Hindlimb muscle (tissue), 1 donor: ENCODE measurements at places on chromosomes 13 and 19.

DNA sequence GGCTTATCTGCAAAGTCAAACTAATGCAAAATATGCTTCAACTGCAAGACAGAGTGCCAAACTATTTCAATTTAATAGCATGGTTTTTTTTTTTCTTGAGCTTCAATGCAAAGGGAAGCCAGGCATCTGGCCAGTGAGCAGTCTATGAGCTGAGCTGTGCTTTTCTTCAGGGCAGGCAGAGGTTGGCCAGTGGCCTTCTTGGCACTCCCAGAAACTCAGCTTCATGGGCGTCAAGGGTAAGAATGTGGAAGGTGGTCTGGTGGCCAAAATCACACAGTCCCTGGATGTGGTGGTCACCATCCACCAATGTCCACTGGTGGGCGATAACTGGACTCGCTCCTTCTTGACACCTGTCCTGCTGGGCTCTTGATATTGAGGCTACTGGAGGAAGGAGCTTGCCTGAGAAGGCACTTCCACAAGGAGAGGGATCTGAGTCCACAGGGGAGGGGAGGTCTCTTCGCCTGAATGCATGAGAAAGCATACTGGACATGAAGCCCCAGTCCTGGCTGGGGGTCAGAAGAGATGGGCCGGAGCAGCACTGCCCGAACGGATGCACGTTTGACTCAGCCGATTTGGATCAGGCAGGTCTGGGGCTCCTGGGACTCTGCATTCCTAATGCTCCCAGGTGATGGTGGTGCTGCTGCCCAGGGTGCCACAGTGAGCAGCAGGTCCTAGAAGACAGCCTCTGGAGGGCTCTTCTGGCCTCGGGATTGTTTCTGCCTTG, 17.1 kb downstream of the COL4A2 start:
- no peak for DNase-seq

DNA sequence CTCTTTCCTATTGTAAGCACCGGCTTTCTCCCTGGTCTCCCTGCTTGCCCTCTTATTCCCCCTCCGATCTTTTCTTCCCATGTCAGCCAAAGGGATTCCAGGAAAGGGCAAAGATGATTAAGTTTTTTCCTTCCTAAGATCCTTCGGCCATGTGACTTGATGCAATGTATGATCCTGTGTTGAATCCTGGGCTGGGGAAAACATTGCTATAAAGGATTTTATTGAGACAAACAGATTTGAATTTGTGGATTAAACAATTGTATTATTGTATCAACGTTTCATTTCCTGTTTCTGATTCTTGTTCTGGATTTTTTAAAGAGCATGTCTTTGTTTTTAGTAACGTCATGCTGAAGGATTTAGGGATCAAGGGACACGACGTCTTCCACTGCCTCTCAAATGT, 16.9 kb upstream of the ZNF541 start:
- DNase-seq: no peak

GRCh38 chr19:19205416-19206410, 2.5 kb upstream of the NR2C2AP start:
- no peak for DNase-seq

DNA sequence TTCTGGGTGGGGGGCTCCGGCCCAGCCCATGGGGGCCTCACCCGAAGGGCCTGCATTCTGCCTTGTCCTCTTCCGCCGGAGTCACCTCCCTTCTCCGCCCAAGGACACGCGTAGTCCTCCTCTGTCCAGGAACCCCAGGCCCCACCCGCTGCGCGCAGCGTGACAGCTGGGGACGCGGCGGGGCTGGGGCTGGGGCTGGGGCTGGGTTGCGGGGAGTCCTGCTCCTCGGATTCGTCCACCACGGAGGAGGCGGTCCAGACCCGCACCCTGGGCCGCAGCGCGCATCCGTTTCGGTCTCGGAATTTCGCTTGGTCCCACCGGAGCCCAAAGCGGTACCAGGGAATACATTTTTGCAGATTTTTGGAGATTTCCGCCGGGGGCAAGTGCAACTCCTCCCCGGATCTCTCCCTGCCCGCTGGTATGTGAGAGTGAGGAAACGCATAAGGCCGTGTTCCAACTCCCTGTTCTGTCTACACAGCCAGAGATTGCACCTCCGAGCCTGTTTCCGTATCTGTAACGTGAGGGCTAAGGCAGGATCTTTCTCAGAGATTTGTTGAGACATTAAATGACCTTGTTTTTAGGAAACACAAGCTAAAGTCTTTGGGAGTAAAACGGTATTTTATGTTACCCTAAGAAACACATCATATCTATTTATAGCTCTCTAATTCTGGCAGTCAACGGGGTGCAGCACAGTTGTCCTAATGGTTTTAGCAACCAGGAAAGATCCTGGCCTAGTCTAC, at the start of gene COX7A1:
Gene COX7A1 (minus strand): TSS at position 96 of the 740 bp plus-strand sequence. CDS start 40 bp downstream, at position 56.
- DNase-seq: peak; percentile 82

DNA sequence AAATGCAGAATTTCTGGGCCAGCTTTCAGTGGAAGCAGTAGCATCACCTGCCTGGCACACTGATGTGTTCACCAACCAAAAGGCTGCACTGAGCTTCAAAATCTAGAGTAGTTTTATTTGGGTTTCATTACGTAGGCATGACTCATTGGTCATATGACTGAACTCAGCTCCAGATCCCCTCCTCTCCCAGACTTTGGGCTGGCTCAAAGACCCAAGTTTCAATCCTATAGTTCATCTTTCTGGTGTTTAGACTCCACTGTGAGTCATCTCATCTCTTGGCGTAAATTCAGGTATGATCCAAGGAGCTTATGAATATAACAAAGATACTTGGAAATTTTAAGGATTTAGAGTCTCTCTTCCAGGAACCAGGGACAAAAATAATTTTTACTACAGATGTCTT, 17.7 kb downstream of the ZMYM5 start:
- DNase-seq: peak; percentile 72

- no peak for DNase-seq
These were observed 35.3 kb upstream of the NPAS1 start for GRCh38 chr19:46984077-46985010.

GRCh38 chr13:102572323-102572722, 24.5 kb upstream of the TPP2 start:
- no peak for DNase-seq

DNA sequence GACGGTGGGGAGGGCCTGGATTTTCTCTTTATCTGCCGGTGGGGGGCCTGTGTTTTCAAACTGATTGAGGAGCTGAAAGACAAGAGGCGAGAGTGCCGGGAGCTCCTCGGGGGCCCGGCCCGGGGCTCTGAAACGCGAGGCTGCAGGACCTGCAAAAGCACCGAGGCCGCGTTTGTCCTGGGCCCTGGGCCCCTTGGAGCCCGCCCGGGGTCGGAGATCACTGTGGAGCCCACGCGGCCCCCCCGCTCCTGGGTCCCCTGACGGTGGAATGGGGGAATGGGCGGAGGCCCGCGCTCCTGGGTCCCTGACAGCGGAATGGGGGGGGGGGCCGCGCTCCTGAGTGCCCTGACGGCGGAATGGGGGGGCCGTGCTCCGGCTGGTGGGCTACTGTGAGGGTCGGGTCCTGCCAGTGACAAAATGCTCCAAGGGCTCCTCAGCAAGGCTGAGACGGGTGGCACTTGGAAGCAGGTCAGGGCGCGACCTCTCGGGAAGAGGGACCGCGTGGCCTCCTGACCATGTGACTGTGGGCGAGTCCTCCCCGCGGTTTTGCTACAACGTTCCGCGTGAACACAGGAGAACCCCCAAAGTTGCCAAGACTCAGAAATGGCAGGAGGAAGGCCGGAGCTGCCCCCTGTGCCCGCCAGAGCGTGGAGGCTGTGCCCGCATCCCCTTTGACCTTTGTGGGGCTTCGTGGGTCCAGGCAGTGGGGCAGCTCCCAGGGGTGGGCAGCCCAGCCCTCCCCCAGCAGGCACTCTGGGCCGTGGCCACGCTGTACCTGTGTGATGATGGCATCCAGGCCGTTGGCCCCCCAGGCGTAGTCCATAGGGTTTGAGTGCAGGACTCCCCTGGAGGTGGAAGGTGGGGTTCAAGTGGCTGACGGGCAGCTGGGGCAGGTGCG, 9.5 kb downstream of the FGF22 start:
- no peak for DNase-seq

GRCh38 chr19:2195361-2195760, 31.6 kb downstream of the DOT1L start:
- DNase-seq: no peak

- no peak for DNase-seq
These were observed 740 bp downstream of the ZNF555 start for GRCh38 chr19:2841855-2842574.

- DNase-seq: no peak
These were observed 63.8 kb downstream of the KCTD15 start for GRCh38 chr19:33860312-33861090.

DNA sequence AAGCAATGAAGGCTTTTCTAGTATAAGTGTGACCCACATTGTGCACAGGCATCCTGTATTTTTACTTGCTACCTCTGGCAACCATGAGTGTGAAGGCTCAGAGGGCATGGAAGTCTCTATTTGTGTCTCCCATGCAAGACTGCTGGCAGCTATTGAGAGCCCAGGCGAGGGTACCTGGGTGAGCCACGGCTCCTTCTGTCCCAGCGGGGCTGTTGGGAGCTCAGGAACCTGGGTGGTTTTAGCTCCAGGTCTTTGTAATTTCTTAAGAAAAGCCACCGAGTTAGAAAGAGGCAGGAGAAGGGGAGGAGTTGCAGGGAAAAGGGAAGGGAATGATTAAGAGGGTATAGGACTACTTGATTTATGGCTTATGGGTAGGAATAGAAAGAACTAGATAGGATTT, 190.4 kb upstream of the SOX1 start:
- DNase-seq: no peak

DNA sequence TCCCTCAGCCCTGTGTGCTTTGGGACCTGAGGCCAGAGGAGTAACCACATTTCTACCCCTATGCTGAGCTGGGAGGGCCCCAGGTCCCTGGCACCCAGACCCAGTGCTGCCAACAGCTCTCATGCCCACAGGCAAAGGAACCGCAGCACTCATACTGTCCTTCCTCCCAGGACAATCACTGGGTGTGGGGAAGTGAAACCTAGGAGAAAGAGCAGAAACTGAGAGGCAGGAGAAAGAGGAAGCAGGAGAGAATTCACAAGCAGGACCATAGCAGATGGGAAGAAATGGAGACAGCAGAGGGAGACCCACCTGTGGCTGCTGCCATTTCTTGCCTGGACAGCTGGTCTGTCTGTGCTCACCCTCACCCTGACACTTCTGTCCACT, 18.9 kb downstream of the CCDC97 start:
- DNase-seq: no peak

- no peak for DNase-seq
These were observed 16.9 kb downstream of the ZNF331 start for GRCh38 chr19:53554804-53555203.

DNA sequence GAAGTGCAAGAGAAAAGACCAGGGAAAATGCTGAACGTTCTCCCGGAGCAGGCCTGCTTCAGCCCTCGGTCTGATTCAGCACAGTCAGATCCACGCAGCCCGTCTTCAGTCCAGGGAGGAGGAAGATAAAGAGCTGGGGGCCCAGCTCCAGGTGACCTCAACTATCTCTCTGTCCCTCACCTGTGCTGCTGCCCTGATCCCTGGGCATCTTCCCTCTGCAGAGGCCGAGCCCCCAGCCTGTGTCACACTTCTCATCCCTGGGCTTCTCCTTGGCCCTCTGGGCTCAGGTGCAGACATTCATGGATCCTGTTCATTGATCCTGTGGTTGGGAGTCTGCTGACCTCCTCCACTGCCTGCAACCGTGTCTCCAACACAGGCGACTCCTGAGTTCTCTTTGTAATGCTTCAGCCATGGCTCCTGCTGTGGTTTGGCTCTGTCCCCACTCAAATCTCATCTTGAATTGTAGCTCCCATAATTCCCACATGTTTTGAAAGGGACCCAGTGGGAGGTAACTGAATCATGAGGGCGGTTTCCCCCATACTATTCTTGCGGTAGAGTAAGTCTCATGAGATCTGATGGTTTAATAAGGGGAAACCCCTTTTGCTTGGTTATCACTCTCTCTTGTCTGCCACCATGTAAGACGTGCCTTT, 27.9 kb downstream of the COL4A2 start:
- no peak for DNase-seq

GRCh38 chr13:76684336-76684735, 201.9 kb downstream of the KCTD12 start:
- DNase-seq: no peak

DNA sequence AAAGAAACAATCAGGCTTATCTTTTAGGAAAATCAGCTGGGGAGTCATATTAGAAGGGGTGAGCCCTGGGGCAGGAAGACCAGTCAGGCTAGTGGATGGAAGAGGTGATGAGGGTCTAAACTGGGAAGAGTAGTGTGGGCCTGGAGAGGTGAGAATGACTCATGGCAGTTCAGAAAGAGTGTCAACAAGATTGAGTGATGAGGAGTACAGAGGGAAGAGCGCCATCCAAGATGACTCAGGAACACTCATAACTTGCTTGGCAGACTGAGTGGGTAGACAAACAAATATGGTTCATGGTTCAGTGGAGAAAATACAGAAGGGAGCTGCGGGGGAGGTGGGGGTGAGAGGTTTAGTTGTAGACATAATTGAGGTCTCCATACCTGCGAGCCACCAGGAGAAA, 17.3 kb upstream of the CLDN10 start:
- DNase-seq: no peak

- no peak for DNase-seq
These were observed 1348.0 kb upstream of the SLC10A2 start for GRCh38 chr13:104414181-104414580.

- DNase-seq: no peak
These were observed 12.9 kb downstream of the N4BP2L1 start for GRCh38 chr13:32415019-32415418.

DNA sequence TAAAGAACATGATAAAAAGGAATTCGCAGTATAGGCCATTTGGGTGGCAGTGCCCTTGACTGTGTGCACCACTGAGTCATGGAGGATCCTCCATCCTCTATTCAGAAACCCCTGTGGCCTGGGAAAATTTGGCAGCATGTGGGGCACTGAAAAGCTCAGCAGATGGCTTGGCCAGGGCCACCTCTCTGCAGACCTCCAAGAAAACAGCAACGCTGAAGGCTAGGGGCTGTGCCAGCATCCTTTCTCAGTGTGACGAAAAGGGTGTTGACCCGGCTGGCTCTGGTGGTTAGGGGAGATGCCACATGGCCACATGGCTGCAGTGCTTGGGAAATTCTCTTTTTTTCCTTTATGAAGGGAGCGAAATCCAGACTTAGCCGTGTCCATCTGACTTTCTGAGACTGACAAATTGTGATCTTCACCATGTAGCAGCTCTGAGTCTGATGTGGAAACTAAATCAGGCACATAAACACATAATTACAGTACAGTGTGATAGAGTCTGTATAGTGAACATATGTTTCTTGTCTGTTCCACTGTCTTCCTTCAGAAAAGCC, 178.0 kb downstream of the KCTD12 start:
- DNase-seq: no peak

GRCh38 chr13:102769679-102770078, 3.9 kb downstream of the TEX30 start:
- DNase-seq: no peak
